CD4-positive, CD25-positive, alpha-beta regulatory T cell (primary cell): ENCODE measurements at places on chromosomes 3 and 15.

DNA sequence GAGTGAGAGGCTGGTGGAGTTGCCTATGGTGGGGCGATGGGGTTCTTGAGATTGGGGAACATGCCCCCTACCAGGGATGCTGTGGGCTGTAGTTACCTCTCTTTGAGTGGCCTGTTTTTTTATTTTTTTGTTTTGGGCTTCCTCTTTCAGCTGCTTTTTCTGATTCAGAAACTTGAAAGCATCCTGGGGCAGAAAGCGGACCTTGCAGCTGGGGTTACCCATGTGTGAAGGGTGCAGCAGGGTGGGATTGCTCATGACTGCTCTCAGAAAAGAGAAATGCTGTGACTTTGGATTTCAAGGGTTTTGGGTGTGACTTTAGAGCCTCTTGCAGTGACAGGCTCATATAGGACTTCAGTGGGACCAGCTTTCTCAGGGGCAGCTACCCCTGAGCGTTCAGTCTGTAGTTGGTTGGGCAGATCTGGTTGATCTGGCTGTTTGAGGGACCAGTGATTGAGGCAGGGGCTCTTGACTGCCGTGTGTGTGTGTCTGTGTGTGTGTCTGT, 1.8 kb downstream of the LIMD1 start:
- peak; percentile 44 for DNase-seq

GRCh38 chr3:17032407-17033034, 147.8 kb downstream of the PLCL2 start:
- DNase-seq, result no peak

DNA sequence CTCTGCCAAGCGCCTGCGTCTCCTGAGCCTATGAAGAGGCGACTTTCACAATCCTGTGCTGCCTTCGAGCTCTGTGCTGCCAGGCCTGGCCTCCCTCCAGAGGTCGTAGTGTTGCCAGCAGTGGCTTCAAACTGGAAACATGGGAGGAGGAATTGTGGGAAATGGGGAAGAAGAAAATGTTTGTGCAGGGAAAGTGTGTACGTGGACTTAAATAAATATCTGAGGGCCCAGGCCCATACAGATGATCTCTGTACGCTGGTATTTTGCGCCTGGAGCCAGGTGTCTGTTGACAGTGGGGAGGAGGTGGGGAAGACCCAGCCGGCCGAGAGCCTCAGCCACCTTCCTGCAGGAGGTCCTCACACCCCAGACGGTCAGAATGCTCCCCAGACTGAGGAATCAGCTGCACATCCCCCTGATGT, 44.6 kb downstream of the ZBTB38 start:
- no peak for DNase-seq

GRCh38 chr3:72474775-72475174, 373.5 kb downstream of the SHQ1 start:
- no peak for DNase-seq

- no peak for DNase-seq
These were observed 1.9 kb upstream of the MYZAP start for GRCh38 chr15:57589754-57590153.

DNA sequence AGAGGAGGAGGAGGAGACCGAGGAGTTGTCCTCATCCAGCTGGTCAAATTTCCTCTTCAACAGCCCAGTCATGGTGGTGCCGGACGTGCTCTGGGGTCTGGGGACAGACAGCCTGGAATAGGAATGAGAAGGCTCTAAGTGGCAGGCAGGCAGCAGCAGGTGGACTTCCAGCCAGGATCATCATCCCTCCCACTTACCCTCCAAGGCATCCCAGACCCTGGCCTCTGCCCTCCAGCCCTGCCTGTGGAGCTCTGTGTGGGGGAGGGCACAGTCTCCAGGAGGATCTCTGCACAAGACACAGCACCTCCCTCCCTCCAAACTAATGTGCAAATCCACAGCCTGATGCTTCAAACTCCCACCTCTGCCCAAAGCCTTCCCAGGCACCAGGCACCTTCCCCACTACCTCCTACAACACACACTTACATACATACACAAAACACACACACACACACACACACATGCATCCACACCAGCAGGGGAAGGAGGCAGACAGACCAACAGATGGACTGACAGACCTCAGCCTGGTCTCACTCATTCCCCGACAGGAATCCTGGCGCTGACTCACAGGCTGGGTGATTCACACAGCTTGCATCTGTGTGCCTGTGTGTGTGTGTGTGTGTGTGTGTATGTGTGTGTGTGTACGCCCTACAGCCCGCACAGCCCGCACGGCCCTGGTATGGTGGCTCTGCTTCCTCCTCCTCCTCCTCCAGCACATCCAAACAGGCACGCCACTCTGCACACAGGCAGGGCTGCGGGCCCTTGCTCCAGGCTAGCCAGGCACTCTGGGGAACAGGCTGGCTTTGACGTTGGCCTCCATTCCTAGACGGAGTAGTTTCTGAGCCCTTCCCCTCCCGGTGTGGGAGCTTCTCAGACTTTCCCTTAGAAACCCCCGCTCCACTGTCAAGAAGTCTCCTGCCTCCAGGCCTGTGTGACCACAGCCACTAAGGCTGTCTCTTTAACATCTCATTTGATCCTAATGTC, 6.5 kb downstream of the CSRNP1 start:
- peak; percentile 75 for DNase-seq

GRCh38 chr3:48092270-48092669, 76.1 kb upstream of the MAP4 start:
- no peak for DNase-seq

DNA sequence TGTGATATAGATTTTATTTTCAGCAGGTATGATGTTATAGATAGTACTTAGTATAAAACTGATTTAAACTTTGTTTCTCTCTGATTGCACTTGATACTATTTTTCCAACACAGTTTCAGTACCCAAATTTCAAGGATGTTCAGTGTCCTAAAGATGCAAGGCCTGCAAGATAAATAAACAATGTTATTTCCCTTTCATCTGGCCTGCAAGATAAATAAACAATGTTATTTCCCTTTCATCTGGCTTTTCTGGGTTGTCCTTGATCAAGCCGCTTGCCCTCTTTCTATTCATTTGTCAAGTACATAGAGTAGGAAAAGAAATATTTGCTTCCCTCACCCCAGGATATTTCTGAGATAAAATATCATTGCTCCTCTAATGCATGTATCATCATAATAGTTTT, 571.0 kb downstream of the FGF12 start:
- DNase-seq, result no peak

DNA sequence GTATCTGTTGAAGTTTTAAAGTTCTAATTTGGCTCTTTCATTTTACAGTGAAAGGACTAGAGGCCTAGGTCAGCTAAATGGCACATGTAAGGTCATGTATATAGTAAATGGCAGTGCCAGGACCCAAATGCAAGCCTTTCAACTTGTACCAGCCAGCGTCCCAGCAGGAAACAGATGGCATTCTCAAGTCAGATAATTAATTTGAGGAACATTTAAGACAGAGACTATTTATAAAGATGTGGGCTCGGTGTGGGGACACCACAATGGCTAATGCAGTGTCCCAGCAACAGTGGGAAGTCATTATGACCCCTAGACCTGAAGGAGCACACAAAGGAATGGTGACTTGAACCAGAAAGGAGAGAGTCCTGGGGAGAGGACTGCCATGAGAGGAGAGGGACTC, 6.1 kb downstream of the MINDY4B start:
- no peak for DNase-seq

DNA sequence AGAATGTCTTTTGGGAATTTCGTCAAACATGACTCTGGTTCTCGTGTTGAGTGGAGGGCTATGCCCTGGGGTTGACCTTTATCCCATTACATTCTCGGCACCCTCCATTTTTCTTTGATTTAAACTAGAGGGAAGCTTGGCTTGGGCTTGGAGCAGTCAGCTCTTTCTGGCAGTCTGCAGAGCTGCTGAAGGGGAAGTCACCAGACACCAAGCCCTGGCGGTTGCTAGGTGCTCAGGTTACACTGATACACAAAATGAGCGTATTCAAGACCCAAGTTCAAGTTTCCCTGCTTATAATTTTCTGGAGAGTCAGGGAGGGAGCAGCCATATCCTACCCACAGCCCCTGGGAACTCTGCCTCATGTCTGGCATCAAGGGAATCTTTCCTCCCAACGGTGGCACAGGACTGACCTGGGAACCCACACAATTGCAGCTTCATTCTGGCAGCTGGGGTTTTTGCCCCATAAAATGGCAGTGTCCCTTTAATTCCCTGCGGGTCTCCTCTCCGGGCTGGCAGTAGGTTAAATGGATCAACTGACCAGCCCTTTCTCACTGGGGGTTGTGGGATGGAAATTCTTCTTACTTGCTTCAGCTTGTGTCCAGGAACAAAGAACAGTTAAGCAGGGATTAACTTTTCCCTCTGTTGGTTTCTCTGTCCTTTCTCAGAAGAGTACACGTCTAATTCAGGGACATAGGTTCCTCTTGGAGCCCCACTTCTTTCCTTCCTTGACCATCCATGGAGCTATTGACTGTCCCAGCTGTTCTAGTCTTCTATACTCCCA, 110.0 kb upstream of the DLG1 start:
- no peak for DNase-seq

DNA sequence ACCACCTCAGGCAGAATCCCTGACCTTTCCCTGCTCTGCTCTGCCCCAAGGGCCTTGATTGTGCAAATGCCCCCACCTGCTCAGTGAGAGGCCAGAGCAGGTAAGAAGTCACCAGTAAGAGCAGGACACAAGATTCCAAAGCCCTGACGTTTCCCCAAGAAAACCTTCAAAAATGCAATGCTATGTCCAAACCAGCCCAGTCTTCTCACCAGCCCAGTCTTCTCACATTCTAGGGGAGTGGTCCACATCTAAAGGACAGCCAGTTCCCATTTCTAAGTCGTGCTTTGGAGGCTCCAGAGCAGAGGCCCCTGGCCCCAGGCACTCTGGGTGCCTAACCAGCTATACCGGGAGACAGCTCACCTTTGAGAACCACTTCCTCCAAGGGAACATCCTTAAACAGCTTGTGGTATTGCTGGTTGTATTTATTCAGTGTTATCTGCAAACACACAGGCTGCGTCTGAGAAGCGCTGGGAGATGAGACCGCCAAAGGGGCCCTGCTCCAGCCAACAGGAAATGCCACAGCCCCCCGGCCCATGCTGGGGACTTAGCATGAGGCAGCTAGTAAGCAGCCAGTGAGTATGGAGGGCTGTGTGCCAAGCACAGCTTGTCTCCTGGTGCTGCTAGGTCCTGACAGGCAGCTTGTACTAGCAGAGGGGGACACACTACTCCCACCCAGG, 29.3 kb downstream of the GRAMD2A start:
- no peak for DNase-seq
